ENCODE measurements at places on chromosomes 5 and 9.

DNA sequence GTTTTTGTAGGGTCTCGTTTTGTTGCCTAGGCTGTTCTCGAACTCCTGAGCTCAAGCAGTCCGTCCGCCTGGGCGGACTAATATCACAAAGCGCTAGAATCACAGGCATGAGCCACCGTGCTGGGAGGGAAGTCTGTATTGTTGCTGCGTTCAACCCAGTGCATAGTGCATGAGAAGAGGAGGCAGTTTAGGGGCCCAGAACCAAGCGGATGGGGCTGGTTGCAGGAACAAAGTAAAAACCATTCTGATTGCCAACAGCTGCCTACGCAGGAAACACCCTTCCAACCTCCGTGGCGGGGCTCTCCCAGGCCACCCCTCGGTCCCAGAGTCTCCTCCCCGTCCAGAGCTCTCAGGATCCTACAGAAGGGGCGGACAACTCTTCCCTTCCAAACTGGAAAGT is 87.1 kb downstream of the ANXA2R start:
- no peak for DNase-seq

- no peak for DNase-seq
These were observed 3.0 kb downstream of the FGF18 start for GRCh38 chr5:171422495-171422894.

DNA sequence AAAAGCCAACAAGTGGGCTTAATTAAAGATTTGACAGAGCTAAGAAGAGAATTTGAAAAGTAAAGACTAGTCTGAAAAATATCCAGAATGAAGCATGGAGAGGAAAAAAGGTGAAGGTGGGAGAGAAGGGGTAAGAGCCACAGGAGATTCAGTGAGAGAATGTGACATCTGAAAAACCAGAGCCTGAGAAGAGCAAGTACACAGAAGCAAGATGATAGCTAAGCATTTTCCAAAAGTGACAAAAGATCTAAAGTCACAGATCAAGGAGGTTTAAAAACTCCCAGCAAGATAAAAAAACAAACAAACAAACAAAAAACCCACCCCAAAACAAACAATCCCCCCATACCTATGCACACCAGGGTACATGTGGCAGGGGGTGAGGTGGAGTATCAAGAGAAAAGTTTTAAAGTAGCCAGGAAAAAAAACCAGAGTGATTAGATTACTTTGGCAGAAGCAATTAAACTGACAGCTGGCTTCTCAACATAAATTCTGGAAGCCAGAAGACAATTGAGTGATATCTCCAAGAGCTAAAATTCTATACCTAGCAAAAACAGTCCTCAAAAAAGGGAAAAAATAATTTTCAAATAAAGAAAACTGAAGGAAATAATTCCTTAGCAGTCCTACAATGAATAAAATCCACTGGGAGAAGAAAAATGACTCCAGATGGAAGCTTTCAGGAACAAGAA is 111.4 kb downstream of the RAPGEF6 start:
- no peak for DNase-seq

GRCh38 chr5:10172247-10172646 is 77.4 kb downstream of the ATPSCKMT start:
- no peak for DNase-seq

DNA sequence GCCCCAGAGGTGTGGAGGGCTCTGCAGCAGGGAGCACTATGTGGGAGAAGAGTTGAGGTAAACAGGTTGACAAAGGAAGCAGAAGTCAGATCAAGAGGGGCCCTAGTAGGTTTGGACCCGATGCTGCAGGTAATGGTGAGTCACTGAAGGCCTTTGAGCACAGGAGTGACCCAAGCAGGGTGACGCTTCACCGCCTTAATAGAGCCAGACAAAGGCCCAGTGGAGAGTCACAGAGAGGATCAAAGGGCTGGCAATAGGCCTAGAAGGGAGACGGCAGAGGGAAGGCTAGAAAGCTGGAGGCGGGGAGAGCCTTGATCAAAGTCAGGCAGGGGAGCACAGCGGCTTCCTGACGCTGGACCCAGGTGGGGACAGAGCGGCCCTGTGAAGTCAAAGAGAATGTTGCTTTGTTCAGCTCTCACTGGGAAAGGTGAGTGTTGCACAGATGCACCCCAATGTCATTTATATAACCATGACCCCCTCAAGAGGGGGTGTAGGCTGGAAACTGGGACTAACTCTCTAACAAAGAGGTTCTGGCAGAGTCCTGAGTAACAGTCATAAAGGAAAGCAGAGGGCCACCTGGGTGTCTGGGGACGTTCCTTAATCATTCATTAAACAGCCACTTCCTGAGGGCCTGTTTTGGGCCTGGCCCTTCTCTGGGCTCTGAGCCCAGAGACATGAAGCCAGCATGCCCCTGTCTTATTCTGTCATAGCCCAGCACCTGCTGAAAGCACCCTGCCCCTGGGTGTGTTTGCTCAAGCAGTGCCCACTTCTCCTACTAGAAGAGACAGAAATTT is 9.8 kb upstream of the CPLX2 start:
- DNase-seq, result peak; percentile 44

- DNase-seq, result no peak
These were observed 115.7 kb downstream of the WNK2 start for GRCh38 chr9:93299418-93300174.

- DNase-seq, result no peak
These were observed 1299.8 kb upstream of the WWC1 start for GRCh38 chr5:166991601-166992000.

GRCh38 chr5:73565969-73566547 is 515 bp downstream of the UTP15 start:
- DNase-seq, result no peak

GRCh38 chr9:6072453-6072852 is 57.0 kb upstream of the RANBP6 start:
- no peak for DNase-seq

GRCh38 chr5:158722940-158723339 is 376.8 kb downstream of the EBF1 start:
- no peak for DNase-seq

All from mucosa of gallbladder (tissue), 1 donor.